ACHN (cell line): ENCODE measurements at places on chromosomes 7 and 10.

DNA sequence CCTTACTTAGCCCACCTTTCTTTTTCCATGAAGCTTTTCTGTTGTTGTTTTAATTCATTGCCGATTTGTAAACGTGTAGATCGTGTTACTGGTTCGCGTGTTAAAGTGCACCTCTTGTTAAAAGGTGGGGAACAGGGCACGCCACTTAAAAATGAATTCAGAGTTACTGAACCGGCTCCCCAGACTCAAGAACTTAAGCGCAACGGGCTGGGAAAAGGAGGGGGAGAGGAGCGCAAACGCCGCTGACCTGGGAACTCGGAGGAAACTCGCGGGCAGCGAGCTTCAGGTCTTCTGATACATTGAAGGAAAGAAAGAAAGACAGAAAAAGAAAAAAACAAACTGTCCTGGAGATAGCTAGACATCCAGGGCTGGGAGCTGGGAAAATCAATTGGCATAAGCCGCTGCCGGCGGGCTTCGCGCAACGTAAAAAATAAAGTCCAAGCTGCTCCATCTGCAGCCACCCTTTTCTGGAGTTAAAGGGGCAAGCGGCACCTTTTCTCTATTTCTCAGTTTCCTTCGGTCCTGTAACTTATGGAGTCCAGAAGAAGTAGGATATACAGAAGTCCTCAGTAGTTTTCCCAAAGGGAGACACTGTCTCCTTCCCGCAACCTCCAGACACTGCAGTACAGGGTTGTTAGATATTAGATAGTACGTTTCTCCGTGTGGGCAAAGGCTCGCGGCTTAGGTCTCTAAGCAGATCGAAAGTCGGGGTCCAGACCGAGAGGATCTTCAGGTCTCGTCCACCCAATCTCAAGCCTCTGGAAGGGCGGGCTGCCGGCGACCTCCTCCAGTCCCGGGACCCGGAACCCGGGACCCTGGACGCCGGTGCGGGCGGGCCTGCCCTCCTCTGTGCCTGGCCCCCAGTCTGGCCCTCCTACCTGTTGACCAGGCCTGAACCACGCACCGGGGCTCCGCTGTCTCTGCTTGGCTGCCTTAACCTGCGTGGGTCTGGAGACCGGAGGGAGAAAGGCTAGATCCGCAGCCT is 1.8 kb upstream of the DLX6 start:
- DNase-seq: no peak

- no peak for DNase-seq
Measured at GRCh38 chr7:22443370-22444180, 56.4 kb downstream of the STEAP1B start.

DNA sequence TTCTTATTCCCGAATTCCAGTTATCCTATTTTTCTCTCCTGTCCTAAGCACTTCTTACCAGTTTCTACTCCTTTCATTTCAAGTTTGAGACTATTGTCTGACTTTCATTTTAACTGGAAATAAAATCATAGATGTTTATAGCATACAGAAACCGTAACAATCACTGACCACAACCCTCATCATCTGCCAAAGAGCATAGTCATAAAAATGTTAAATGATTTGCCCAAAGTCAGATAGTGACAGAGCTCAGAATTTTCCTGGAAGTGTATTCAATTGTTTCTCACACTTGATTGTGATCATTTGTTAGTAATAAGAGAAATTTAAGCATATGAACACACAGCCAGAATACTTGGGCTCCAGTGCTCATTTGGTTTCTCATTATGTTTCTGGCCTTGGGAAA is 250.5 kb upstream of the PCDH15 start:
- no peak for DNase-seq

- no peak for DNase-seq
Measured at GRCh38 chr10:77253556-77254064, 384.0 kb downstream of the KCNMA1 start.

DNA sequence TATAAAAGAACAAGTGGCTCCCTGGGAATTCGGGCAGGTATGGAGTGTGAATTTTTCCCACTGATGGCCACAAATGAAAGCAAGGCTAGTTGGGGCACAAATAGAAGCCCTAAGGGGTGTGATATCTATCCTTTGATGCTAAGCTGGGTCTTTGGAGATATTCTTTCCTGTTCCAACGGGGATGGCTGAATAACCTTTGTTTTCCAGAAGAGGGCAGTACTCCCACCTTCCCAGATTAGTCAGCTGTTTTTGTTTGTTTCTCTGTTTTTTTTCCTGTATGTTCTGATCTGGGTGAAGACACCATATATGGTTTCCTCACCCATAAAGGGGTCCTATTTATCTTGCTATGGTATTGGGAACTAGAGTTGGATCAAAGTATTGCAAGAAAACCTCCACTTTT is 947.7 kb upstream of the SORCS1 start:
- peak; percentile 13 for DNase-seq
